ENCODE measurements at places on chromosomes 4 and X. TPM values are rescaled to one million over a fixed set of nuclear protein-coding genes. Genes with fewer than 3 reads are reported as not detected.

FRMPD4 gene
- under 0.01 TPM for polyA plus RNA-seq

SATL1 gene
- not detected for polyA plus RNA-seq

CT45A10 gene
- not detected for polyA plus RNA-seq

SHISA3 gene
- 0.39 TPM for polyA plus RNA-seq

FAM156B gene
- polyA plus RNA-seq, result 31.3 TPM

TAF7L gene
- polyA plus RNA-seq, result 0.07 TPM

LPAR4 gene
- 0.05 TPM for polyA plus RNA-seq

TRIM61 gene
- 0.06 TPM for polyA plus RNA-seq

JCHAIN gene
- polyA plus RNA-seq, result 4.2 TPM

HEPH gene
- 1.1 TPM for polyA plus RNA-seq

XAGE2 gene
- polyA plus RNA-seq, result not detected

IL2 gene
- polyA plus RNA-seq, result not detected

VCX2 gene
- not detected for polyA plus RNA-seq

SULT1B1 gene
- 0.26 TPM for polyA plus RNA-seq

CXCL10 gene
- 0.73 TPM for polyA plus RNA-seq

APELA gene
- polyA plus RNA-seq, result not detected

HSFX4 gene
- polyA plus RNA-seq, result not detected

RS1 gene
- polyA plus RNA-seq, result not detected

CCSER1 gene
- 0.35 TPM for polyA plus RNA-seq

NXF2B gene
- polyA plus RNA-seq, result not detected

ENPP6 gene
- polyA plus RNA-seq, result 0.14 TPM

NPNT gene
- polyA plus RNA-seq, result 11.2 TPM

C4orf17 gene
- polyA plus RNA-seq, result 0.01 TPM

FAM47A gene
- not detected for polyA plus RNA-seq

SYP gene
- polyA plus RNA-seq, result 0.79 TPM

GAGE2A gene
- polyA plus RNA-seq, result not detected

LAS1L gene
- 22.2 TPM for polyA plus RNA-seq

PABPC1L2A gene
- polyA plus RNA-seq, result not detected

ASB12 gene
- 0.18 TPM for polyA plus RNA-seq

SGCB gene
- 5.9 TPM for polyA plus RNA-seq

POLR2B gene
- polyA plus RNA-seq, result 14.5 TPM

F8 gene
- 2.2 TPM for polyA plus RNA-seq

ARHGAP36 gene
- not detected for polyA plus RNA-seq

SRPK3 gene
- polyA plus RNA-seq, result 0.35 TPM
